GM12864 (cell line): ENCODE measurements at places on chromosomes 12 and 14.

- no peak for DNase-seq
Measured at GRCh38 chr12:132479291-132479690, 10.7 kb upstream of the FBRSL1 start.

DNA sequence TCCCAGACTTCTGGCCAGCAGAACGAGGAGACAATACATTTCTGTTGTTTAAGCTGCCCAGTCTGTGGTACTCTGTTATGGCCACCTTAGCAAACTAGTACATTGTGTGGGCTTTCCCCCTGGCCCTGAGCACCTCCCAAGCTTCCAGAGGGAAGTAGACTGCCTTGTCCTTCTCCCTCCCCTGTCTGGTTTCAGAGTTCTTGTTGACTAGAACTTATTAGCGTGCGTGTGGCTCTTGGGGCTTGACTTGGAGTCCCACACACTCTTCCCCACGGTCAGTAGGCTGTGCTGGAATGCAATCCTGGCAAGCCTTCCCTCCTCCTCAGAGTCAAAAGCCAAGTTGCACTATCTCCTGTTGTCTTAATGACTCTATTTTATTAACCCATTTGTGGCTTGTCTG is 27.7 kb downstream of the FBLN5 start:
- DNase-seq = no peak

DNA sequence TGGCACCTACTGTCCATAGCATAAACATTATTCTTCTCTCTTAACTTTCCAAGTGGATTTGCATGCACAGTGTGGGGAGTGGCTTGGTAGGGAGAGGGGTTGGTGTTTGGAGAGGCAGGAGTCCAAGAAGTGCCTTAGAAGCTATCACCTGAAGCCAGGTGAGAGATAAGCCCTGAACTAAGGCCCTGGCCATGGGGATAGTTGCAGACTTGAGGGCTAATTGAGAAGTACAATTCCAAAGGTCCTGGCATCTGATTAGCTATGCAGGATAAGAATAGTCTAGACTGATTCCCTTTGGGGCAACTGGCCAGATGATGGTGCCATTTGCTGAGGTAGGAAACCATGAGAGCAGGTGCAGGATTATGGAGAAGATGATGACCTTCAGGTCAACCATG is 2.0 kb upstream of the PCK2 start:
- DNase-seq = no peak

GRCh38 chr14:71536927-71537772 is 395.1 kb upstream of the RGS6 start:
- DNase-seq = no peak

GRCh38 chr14:102370305-102370809 is 7.6 kb downstream of the TECPR2 start:
- no peak for DNase-seq

DNA sequence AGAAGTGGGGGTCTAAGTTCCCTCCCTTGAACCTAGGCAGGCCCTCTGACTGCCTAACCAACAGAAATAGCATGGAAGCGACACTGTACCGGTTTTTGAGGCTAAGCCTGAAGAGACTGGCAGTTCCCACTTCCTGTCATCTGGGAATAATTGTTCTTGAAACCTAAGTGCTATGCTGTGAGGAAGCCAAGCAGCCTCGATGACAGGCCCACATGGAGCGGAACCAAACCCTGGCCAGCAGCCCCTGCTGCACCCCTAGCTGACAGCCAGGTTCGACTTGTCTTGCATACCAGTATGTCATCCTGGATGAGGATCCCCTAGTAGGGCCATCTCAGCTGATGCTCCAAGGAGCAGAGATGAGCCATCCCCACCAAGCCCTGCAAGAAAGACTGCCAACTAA is 6.4 kb upstream of the GPR68 start:
- no peak for DNase-seq

DNA sequence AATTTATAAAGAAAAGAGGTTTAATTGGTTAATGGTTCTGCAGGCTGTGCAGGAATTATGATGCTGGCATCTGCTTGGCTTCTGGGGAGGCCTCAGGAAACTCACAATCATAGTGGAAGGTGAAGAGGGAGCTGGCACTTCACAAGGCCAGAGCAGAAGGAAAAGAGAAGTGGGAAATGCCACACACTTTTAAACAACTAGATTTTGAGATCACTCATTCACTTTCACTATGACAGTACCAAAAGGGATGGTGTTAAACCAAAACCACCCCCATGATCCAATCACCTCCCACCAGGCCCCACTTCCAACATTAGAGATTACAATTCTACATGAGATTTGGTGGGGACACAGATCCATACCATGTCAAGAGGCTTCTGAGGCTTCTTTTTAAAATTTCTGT is 62.6 kb downstream of the SLC38A4 start:
- DNase-seq = no peak

DNA sequence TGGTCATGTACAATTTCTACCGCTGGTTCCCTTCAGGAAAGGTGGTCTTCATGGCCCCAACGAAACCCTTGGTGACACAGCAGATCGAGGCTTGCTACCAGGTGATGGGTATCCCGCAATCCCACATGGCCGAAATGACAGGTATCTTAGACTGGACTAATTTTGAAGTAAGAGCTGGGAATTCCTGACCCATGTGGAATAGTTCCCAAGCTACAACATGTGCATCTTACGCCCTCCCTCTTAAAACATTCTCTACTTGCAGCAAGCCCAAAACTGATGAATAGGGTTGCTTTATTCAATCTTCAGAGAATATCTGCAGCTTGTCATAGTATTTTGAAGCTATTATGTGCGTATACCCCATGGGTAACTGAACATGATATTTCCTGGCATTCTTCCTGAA is 669 bp downstream of the FANCM start:
- no peak for DNase-seq

DNA sequence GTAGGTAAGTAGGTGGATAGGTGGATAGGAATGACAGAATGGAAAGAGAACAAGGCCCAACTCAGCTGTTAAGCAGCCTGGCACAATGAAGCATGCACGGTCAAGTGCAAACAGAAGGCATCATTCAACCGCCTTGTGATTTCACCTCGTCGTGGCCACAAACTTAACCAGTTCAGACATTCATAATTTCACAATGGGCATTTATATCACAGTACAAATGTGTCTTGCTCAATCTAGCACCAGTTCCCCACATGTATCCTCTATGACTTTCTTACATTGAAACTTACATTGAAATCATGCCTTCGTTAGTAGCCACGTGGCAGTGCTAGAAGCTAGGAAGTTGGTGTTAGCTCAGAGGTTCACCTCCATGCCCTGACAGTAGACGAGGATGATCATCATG is 207.5 kb downstream of the ETV6 start:
- no peak for DNase-seq

GRCh38 chr14:92968291-92969020 is 45.5 kb downstream of the CHGA start:
- no peak for DNase-seq

DNA sequence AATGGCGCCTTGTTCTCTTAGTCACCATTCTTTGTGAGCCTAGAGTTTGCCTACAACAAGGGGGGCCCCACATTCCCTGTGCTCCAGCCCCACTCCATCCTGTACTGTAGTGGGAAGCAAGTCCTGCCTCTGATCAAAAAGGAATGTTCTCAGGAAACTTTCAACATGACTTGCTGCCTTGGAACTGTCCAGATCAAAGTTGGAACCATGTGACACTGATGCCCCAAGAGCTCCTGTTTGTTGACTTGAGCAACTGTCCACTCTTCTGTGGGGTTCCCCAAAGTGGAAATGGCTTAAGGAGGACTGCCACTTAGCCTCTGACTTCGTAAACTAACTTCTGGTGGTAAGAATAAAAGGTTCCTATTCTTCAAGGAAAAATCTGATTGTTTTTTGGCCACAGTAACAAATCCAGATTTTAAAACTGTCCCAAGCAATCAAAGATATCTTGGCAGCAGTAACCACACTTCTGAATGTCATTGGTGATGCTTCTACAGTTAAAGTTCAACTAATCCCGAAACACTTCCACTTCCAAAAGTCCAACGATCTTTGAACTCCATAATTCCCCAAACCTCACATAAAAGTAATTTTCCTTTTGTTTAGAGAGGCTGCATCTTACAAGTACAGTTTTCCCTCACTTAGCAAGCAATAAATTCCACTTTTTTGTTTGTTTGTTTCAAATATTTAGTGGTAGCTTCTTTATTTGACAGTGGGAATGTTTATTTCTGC is 67.2 kb downstream of the PAH start:
- DNase-seq = no peak

DNA sequence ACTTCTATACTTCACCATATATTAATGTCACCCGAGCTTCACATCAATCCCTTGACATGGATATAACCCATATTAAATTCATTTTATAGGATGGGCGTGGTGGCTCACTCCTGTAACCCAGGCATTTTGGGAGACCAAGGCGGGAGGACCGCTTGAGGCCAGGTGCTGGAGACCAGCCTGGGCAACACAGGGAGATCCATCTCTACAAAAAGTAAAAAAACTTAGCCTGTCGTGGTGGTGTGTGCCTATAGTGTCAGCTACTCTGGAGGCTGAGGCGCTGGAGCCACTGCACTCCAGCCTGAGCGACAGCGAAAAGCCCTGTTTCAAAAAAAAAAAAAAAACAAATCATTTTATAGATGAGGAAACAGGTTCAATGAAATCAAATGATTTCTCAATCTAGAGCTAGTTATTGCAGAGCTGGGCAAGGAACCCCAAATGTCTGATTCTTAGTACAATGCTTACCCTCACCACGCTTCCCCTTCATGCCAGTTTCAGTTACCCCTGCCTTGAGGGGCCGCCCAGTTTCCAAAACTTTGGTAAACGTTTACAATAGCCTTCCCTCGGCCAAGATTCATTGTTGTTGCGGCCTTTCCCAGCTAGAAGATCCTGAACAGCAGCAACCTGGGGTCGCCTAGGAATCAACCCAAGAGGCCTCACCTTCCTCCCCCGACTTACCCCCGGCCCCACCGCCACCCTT is 751 bp downstream of the PSMB5 start:
- DNase-seq = no peak

- no peak for DNase-seq
Measured at GRCh38 chr12:31728289-31728916, 418 bp downstream of the AMN1 start.
